ENCODE measurements at places on chromosomes 12 and 14.

DNA sequence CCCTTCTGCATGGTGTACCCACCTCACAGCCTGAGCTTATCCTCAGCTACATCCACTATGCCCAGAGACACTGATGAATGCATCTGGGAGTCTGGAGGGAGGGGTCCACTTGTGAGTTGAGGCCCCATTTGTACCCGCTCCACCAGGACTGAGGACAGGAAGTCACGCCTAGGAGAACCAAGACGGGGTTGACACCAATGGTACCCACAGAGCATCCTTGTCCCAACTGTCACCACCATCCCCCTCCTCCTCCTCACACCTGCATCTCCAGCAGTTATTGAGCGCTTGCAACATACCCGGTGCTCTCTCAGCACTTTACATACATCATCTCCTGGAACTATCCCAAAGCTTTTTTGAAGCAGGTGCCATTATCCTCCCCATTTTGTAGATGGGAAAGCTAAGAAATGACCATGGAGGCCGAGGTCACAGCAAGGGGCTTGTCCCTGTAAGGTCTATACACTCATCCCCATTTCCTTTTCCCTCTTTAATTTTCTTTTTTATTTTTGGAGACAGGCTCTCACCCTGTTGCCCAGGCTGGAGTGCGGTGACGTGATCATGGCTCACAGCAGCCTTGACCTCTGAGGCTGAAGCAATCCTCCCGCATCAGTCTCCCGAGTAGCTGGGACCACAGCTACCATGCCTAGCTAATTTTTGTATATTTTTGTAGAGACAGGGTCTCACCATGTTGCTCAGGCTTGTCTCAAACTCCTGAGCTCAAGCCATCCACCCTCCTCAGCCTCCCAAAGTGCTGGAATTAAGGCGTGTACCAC is 31.7 kb downstream of the DGLUCY start:
- no peak for DNase-seq

DNA sequence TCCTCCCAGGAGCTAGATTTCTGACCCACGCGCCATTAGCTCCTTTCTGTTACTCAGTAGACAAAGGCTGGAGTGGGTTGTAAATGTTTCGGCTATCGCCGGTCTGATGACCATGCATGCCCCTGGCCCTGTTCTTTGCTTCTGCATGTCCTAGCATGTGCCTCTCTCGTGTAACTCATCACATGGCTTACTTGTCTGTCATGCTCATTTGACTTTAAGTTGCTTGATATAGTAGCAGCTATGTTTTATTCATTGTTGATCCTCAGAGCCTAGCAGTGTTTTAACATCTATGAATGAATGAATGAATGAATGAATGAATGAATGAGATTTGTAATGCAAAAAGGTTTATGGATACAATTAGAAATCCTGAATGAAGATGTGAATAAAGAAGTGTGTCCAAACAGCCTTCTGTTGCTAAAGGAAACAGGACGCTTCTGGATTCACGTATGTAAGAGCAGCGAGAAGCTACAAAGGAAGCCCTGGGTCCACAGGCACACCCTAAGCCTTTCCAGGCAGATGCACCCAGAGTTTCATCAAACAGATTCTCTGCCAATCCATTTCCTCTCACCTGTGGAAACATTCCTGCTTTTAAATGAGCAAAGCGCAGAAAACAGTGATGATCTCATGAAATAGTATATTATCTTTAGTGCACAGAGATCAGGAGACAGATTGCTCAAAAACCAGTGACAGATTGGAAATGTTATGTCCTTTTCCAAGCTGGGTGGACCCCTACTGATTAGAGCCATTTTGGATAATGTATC is 3.4 kb downstream of the GSG1 start:
- DNase-seq = no peak

- no peak for DNase-seq
Observed at GRCh38 chr14:91586410-91586809, 76.3 kb upstream of the PPP4R3A start.

DNA sequence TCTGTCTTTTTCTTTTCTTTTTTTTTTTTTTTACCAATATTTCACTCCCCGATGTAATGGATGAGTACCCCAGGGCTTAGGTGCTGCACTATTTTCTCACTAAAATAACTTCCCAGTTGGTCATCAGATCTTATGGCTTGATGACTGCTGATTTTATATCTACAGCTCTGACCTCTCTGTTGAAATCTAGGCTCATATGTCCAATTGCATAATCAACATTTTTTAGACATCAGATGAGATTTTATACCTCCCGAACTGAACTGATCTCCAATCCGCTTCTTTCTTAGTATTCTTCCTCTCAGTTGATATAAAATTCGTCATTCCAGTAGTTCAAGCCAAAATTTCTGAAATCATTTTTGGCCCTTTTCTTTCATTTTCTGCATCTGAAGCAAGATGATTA is 1236.5 kb downstream of the SLC16A7 start:
- DNase-seq = no peak

GRCh38 chr12:10641735-10642500 is 28.5 kb upstream of the MAGOHB start:
- DNase-seq = no peak

- no peak for DNase-seq
Observed at GRCh38 chr12:60391051-60391450, 795.2 kb downstream of the SLC16A7 start.

GRCh38 chr12:52518574-52519386 is 1.4 kb downstream of the KRT5 start:
- no peak for DNase-seq

GRCh38 chr12:48221645-48222044 is 18.6 kb upstream of the OR10AD1 start:
- no peak for DNase-seq
